ENCODE measurements at places on chromosomes 5 and 9.

- DNase-seq: no peak
Observed at GRCh38 chr5:173697931-173698579, 81.6 kb upstream of the BOD1 start.

DNA sequence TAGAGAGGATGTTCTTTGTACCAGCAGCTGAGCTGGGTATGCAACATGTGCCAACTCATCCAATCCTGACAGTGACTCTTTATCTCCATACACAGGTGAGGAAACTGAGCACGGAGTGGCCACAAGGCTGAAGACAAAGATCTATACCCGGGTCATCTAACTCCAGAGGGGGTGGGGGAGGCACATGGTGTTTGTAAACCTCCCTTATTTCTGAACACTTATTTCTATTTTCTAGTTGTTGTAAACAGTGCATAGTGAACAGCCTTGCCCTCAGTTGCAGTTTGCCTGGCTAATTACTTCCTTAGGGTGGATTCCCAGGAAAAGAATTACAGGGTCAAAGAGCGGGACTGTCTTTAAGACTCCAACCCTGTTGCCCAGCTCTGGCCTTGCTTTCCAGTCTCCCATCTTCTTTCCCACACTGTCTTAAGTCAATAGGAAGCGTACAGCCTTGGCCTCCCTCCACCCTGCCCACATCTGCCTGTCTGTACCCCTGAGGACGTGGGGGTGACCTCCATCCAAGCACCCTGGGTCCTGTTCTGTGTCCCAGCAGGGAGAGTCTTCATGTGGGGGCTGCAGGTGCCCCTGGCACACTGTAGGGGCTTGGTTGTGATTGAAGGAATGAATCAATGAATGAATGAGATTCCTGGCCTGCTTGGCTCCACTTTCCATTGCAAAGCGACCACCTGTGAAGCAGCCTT, 13.2 kb upstream of the FIBCD1 start:
- no peak for DNase-seq

- DNase-seq: no peak
Observed at GRCh38 chr9:112084334-112084733, 90.8 kb downstream of the SUSD1 start.

DNA sequence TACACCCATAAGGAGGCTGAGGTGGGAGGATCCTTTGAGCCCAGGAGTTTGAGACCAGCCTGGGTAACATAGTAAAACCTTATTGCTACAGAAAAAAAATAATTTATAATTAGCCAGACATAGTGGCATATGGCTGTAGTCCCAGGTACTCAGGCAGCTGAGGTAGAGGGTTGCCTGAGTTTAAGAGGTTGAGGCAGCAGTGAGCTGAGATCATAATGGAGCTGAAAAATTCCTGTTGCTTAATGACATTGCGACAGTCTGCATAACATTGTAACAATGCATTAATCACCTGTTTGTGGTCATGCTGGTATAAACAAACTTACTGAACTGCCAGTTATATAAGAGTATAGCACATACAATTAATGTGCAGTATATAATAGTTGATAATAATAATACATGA, 214.2 kb downstream of the TRIM32 start:
- no peak for DNase-seq

DNA sequence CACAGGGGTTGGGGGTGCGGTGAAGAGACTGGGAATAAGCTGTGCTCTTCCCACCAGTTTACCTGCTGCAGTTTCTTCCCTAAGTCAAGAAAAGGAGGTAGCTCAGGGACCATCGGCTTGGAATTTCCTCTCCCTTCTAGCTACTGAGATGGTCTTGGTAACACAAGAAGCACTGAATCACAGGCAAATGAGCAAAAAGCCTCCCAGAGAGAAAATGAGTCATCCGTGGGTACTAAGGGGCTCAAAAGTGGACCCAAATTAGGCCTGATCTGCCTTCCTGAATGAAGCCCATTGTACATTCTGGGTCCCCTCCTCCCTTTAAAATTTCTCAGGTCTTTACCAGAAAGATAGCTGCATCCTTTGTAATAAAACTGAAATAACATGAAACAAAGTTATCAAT, 49.9 kb downstream of the PTPN3 start:
- DNase-seq: no peak

DNA sequence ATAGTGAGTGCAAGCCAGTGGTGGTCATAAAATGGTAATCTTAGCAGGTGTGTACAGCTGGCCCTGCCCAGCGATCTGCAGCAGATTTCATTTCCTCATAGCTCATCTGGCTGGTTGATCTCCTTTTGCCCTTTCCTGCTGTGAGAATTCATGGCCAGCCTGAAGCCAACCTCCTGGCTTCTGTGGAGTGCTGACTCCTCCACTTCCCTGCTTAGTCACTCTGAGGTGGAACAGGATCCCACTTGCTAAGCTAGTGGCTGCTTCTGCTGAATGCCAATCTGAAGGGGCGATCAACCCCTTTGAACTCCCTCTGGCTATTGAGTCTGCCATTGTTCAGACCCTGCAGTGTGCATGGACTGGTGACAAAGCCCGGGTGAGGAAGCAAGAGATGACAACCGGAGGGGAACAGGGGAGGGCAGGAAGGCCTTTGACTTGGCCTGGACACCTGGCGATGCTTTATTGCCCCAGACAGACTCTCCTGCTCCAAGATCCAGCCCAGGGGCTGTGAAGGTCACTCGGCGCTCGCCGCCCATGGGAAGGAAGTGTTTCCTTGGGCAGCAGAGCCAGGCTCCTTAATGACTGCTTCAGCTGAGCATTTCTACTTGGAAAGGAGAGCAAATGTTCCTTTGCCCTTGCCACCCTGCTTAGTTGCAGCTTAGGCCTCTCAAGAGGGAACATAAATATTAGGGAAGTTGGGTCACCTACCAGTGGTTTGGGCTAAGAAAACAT, 341.1 kb downstream of the ZSWIM6 start:
- DNase-seq: no peak

DNA sequence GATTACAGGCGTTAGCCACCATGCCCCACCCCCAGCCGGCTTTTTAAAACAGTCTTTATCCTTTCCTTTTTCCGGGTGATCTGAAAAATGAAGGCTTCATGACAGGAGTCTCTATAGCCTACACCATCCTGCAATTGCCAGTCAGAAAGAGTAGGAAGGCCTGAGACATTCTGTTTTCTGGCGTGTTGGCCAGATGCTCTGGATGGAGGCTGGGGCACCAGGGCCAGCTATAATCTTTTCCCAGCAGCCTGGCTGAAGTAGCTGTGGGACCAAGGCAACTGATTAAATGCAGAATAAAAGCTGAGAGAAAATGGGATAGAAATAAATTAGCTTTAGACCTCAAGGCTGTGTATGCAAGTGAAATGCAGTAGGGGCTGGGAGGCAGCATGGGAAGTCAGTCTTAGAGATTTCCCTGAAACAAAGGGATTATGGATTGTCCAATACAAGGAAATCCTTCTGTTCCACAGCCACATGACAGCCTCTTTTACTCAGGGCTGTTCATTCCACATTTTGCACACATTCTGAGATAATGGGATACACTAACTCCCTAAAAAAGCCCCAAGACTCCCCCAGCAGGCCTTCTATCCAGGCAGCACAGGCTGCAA, 116.0 kb upstream of the LRRTM2 start:
- no peak for DNase-seq

- DNase-seq: no peak
Observed at GRCh38 chr5:66144834-66145390, 812 bp downstream of the SREK1 start.

DNA sequence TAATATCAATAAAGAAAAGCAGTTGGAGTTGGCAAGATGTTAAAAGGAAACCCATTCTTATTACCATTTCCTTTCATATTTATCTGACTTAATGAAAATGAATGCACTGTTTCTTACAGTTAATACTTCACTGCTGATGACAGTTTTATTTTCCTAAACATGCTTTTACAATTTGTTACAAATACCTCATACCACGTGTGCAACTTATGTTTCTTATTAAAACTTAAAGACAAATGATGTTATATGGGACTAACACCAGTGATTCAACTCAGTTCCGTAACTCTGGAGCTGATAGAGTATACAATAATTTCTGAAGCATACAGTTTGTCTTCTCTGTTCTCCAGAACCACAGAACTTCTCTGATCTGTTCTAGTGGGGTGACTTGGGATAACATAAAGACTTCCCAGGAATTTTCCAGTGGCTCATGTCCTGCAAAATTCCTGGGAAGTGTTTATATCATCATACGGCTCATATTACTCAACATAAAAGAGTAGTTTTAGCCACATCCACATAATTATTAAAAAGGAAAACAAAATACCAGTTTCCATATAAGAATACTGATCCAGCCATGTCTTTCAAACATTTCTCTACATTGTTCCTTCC, 1259.0 kb upstream of the C9orf72 start:
- no peak for DNase-seq

GRCh38 chr9:132885720-132886333, 7.1 kb downstream of the SPACA9 start:
- no peak for DNase-seq

DNA sequence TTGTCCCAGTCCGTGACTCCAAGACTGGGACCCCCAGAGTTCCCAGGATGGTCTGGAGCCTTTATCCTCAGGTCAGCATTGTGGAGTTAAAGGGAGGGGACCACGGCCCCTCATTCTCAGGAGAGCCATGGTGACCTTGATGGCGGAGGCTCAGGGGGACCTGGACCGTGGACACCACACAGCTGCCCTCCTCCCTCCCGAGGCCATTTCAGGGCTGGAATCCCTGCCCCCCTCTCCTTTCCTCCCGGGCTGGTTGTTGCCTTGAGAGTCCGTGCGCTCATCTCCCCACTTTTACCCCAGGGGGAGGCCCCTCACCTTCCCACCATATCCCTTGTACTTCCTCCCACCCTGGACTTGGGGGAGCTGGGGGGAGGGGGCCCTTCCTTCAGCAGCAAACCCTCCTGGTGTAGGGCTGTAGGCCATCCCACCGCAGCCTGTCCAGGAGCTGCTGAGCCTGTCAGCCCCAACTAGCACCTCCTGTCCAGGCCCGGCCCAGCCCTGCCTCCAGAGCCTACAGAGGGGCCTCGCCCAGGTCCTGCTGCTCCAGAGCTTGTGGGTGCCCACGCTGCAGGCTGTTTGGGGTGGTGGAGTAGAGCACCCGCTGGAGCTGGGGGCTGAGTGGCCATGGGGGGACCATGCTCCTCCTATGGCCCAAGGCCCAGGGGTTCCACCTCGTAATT, 14.3 kb upstream of the AJM1 start:
- DNase-seq: no peak

DNA sequence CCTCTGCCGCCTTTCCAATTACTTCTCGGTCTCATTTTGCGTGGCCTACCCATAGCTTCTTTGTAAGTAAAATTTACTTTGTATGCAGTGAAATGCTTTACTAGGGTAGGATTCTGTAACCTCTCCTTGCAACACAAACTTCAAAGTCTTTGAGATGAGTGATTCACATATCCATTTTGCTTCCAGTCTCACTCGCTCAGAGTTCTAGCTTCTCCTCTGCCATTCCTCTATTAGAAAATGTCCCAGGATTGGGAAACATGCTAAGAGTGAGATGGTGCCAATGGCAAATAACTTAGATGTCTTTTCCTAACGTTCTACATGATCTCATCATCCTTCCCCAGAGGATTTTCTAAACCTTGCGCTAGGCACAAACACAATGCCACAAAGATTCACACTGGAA, 270.5 kb upstream of the SLC30A5 start:
- no peak for DNase-seq

GRCh38 chr5:41043109-41043747, 27.9 kb downstream of the MROH2B start:
- DNase-seq: no peak

- no peak for DNase-seq
Observed at GRCh38 chr9:134978272-134978671, 60.6 kb upstream of the FCN1 start.

GRCh38 chr9:115022760-115023434, 92.5 kb upstream of the TNFSF8 start:
- no peak for DNase-seq

Data from left lobe of liver (tissue), 2 donors.